ENCODE measurements at places on chromosomes 16 and 17.

- peak; percentile 89 for DNase-seq
These were observed 804 bp downstream of the TGFB1I1 start for GRCh38 chr16:31472709-31473203.

GRCh38 chr17:11406716-11407115 lies 165.7 kb downstream of the SHISA6 start:
- no peak for DNase-seq

GRCh38 chr16:424623-425081 lies 797 bp upstream of the RAB11FIP3 start:
- DNase-seq = peak; percentile 48

DNA sequence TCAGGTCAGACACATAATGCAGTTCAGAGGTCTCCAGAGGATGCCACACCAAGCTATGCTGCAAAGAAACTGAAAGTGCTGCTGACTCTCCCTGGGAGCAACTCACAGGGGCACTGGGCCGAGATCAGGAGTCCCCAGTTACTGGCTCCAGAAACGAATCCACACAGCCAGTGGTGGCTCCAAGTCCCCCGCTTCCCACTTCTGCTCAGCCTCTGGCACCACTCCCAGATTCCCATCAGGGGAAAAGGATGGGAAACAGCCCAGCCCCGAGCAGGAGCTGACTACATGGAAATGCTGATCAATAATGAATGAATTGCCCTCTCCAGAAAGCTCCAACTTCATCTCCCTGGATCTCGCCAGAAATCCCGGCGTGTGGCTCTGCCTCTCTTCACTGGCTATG lies 62.3 kb upstream of the CDH5 start:
- no peak for DNase-seq

DNA sequence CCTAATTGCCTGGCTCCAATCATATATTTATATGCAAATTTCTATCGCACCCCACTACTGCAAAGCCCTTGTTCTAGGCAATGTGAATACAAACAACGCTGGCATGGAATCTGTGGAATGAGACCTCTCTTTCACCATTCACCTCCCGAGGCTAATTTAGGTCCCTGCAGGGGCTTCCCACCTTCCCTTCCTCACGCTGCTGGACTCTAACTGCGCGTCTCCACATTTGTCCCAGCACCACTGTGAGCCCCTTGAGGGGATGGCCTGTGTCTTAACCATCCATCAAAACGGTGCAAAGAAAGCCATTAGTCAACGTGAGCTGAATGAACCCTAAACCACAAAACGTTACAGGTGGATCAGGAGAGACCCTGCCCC lies 1.6 kb downstream of the TMEM114 start:
- no peak for DNase-seq

DNA sequence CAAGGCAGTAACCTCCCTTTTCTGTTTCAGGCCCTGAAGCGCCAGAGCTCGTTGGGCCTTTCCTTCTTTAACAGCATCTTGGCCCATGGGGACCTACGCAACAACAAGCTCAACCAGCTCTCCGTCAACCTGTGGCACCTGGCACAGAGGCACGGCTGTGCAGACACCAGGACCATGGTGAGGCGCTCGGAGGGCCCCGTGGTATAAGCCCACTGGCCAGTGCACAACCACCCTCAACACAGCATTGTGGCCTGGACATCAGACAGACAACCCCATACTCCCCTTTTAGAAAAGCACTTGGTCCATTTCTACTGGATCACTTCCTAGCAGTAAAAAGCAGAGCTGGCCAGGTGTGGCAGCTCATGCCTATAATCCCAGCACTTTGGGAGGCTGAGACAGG lies 18.6 kb downstream of the KNOP1 start:
- no peak for DNase-seq

DNA sequence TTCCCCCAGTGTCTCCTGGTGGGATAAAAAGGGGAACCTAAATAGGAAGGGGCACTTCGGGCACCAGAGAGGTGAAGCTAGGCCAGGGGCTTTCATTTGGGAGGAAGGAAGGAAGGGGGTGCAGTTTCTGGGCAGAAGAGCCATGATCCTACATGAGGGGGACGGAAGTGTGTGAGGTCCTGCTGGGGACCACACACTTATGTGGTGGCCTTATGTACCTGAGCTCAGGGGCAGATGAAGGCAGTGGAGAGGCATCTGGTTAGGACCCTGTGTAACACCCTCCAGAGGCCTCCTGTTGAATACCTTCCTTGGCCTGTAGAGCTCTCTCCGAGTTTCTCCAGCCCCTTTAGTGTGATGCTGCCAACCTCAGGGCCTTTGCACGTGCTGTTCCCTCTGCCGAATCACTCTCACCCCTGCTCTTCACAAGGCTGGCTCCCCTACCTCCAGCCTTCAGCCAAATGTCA lies 21.2 kb downstream of the IGFBP4 start:
- DNase-seq = no peak

DNA sequence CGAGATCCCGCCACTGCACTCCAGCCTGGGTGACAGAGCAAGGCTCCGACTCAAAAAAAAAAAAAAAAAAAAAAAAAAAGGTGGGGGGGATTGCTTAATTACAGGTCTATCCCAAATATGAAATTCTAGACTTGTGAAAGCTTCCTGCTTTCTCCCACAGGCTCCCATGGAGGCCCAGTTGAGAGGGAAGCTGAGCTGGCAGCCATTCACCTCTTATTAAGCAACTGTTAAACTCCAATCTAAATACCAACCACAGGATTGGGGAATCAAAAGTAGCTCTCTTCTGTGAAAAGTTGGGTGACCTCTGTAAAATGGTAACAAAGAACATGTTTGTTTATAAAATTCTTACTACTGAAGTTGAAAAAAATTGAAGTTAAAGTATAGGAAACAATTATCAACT lies 45.8 kb upstream of the STAC2 start:
- peak; percentile 83 for DNase-seq

GRCh38 chr16:83296505-83296904 lies 511.3 kb upstream of the HSBP1 start:
- DNase-seq = no peak

GRCh38 chr16:19316846-19317245 lies 31.3 kb downstream of the CLEC19A start:
- no peak for DNase-seq

- no peak for DNase-seq
These were observed 640 bp upstream of the NAGLU start for GRCh38 chr17:42535155-42536047.

DNA sequence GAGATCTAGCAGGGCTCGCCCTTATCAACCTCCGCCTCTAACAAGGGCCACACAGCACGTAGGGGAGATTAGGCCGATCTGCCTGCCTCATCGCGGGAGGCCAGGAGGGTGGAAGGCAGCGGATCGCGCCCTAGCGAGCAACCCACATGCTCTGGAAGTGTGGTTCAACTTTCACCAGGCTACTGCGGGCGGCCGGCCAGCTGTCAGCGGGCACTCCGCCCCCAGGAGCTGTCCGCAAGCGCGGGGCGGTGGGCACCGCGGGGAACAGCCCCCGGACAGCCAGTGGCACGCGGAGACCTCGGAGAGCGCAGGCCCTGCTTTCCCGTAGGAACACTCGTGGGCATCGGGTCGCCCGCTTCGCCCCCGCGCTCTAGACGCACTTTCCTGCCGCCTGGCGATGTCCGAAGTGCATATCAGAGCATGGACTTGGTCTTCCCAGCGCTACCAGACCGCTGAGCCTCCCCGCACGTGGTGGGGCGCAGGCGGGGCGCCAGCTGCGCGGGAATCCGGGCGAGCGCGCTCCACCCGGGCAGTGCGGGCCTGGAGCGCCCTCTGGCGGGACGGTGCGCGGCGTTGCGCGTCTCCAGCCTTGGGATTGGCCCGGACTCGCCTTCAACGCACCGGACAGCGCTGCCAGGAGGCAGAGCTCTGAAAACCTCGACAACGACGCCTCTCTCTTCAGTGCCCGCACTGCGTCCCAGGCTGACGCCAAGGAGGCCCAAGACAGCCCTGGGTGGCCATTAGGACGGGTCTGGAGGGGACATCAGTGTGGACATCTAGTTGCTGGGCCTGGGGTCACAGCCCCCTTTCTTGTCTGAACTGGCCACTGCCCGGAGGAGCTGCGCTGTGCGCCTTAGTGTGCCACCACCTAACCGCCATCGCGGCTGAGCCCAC lies 3.6 kb upstream of the ZNHIT3 start:
- DNase-seq = peak; percentile 90

DNA sequence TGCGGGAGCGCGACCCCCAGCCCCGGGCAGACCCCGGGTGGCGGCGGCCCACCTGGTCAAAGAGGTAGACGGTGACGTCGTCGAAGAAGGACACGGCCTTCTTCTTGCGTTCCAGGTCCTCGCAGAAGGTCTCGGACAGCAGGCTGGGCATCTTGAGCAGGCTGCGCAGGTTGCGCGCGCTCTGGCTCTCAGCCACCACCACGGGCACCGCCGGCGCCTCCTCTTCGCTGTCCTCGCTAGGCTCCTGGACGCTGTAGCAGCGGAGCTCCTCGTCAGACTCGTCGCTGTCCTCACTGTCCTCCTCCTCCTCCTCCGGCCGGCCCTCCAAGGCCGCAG lies 45.2 kb upstream of the PVALEF start:
- DNase-seq = no peak

DNA sequence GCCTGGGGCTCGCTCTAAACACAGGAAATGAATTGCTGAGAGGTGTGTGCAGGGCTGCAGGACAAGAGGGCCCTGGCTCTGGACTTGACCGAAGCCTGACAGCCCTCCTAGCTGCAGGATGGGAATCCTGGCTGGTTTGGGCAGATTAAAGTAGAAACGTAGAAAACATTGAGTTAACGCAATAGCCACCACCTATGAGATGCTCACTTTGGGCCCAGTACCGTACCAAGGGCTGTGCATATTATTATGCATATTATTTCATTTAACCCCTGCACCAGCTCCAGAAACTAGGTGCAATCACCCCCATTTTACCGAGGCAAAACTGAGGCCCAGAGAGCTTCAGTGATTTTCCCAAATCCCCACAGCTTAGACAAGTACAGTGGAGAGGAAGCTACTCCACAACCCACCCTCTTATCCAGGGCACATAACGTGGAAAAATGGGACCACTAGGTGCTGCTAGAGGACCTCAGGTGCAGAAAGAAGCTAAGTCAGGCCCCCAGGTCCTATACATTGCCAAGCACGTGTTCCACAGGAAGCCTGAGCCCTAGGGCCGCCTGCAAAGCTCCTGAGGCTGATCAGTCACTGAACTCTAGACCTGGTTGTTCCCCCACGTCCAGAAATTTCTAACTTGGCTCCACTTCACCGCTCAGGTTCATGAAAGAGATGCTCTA lies 79.2 kb downstream of the MYH11 start:
- DNase-seq = peak; percentile 34

GRCh38 chr16:80019395-80019794 lies 418.9 kb upstream of the MAF start:
- no peak for DNase-seq
